ENCODE measurements at places on chromosomes 1 and 21.

DNA sequence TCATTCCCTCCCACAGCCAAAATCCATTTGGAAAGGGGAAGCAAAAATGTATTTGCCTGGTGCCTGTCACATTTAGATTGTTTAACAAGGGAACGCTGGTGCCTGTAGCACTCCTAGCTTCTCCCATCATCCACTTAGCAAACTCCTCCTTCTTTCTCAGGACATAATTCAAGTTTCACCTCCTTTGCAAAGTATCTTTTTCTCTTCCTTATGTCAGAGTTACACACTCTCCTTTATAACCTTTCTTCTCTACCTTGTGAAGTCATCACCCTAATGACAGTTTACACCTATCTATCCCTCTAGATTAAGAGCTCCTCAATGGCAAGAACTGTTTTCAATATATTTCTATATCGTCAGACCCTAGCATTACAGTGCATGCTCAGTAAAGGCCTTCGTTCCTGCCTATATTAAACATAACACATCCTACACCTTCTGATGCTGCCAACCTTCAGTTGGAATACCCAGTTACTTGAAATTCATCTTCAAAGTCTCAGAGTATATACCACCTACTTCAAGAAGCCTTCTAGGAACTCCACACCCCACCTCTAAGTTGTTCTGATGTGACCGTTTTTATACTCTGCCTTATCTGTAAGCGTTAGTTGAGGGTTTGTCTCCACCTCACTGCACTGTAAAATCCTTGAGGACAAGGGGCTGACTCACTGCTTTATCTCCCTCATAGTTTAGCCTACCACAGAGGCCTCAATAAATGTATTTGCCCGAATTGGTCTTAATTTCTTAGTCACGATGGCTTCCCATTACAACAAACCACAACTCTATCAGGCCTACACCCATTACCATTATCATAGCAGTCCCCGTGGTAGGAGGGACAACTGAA lies 1.0 kb upstream of the EPS15 start:
- H3K4me3 ChIP-seq = no peak overlapping the region
- no peaks in the 10 kb centered on the region for H3K27me3 ChIP-seq
- no peak for DNase-seq
- peaks cover 21% of the 10 kb centered on the region for H3K4me1 ChIP-seq
- no peak overlapping the region for H3K27ac ChIP-seq
- H3K36me3 ChIP-seq = no peaks in the 10 kb centered on the region

GRCh38 chr1:40218333-40218732 lies 29.4 kb upstream of the TMCO2 start:
- no peak overlapping the region for H3K4me3 ChIP-seq
- H3K4me1 ChIP-seq = no peaks in the 10 kb centered on the region
- H3K36me3 ChIP-seq = no peaks in the 10 kb centered on the region
- H3K27me3 ChIP-seq = no peaks in the 10 kb centered on the region
- no peak for DNase-seq
- H3K27ac ChIP-seq = no peak overlapping the region

DNA sequence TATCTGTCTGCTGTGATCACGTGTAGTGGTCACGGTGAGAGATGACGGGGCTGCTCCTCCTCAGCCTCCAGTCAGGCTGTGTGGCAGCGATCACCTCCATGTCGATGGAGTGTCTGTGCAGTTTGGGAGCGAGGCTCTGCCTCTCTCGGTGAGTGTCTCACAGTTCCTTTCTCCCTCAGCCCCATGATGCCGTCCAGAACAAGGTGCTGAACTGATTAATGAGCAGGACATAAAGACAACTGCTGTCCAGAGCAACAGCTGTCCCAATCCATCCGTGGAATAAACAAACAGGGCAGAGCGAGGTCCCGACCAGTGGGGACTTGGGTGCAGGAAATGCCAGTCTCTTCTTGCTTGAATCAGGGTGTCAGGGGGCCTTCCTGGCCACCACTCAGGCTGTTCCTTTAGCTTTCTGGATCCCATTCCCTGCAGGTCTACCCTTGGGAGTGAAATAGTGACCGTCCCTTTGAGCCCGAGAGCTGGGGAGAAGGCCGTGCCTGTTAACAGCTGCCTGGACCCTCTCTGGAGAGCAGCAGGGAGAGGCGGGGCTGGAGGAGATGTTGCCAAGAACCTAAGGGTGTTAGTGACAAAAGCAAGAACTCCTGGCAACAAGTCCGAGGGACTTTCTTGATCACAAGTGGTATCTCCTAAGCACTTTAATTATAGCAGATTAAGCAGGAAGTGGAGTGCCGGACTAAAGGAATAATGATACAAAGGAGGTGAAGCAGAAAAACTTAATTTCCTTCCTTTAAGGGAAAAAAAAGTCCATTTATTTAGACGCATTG lies 443.9 kb downstream of the KIF26B start:
- H3K36me3 ChIP-seq = no peaks in the 10 kb centered on the region
- H3K4me1 ChIP-seq = no peaks in the 10 kb centered on the region
- H3K27me3 ChIP-seq = no peaks in the 10 kb centered on the region
- no peak overlapping the region for H3K4me3 ChIP-seq
- no peak overlapping the region for H3K27ac ChIP-seq

- H3K36me3 ChIP-seq = no peaks in the 10 kb centered on the region
- DNase-seq = no peak
- H3K4me3 ChIP-seq = no peak overlapping the region
- no peak overlapping the region for H3K27ac ChIP-seq
- H3K27me3 ChIP-seq = no peaks in the 10 kb centered on the region
These were observed 8.8 kb downstream of the LRRC38 start for GRCh38 chr1:13505020-13505419.

GRCh38 chr1:60936591-60937342 lies 145.6 kb upstream of the NFIA start:
- no peak overlapping the region for H3K4me3 ChIP-seq
- no peaks in the 10 kb centered on the region for H3K36me3 ChIP-seq
- H3K27me3 ChIP-seq = no peaks in the 10 kb centered on the region
- no peak for DNase-seq

GRCh38 chr1:8213676-8214075 lies 104.2 kb upstream of the SLC45A1 start:
- H3K27ac ChIP-seq = no peak overlapping the region
- H3K27me3 ChIP-seq = no peaks in the 10 kb centered on the region
- no peak overlapping the region for H3K4me3 ChIP-seq

DNA sequence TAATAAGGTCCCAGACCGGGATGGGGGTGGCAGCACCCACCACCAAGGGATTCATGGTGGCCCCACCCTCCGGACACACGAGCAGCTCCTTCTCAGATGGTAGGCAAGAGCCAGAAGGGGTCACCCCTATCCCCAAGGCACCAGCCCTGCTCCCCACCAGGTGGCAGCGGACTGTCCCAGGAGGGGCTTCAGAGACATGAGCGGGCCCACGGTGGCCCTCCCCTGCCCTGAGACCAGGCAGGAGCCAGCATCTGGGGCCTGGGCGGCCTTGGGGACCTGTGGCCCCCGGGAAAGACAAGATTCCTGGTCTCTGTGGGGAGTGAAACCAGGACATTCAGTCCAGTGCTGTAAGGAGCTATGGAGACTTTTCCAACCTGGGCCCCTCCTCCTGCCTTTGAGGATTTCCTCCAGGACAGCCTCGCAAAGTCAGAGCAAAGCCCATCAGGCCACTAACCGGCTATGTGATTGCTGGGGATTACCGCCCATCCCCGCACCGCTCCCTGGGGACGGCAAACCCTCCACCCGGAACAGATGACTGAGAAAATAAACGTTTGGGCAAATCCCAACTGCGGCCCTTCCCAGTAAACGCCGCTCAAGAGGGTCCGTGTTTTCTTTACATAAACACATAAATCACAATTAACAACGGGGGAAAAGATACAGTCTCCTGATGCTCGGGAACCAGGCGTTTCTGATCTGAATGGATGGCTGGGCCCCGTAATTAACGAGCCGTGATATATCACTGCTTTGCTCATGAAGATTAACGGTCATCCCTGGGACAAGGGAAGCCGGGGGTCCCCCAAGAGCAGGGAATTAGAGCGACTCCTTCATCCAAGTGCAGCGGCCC lies 50.9 kb upstream of the ARHGEF16 start:
- no peaks in the 10 kb centered on the region for H3K27me3 ChIP-seq
- no peak overlapping the region for H3K27ac ChIP-seq
- H3K4me1 ChIP-seq = peaks cover 16% of the 10 kb centered on the region
- H3K4me3 ChIP-seq = no peak overlapping the region
- no peaks in the 10 kb centered on the region for H3K36me3 ChIP-seq

DNA sequence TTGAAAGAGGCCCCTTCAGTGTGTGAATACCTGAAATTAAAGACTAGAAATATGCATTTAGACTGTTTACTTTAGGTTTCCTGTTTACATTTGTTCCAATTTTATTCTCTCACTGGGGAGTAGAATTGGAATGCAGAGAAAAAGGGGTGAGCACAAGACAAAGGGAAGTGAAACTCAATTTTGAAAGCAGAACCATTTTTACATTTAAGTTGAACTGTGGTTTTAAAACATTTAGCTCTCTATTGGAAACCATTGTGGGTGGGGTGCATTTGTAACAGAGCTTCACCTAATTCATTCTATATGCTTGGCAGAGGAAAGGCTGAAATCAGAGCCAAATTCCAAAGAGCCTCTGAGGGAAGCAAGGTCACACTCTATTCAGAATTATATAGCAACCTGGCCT lies 235.3 kb upstream of the C1orf105 start:
- no peak overlapping the region for H3K27ac ChIP-seq
- H3K27me3 ChIP-seq = no peaks in the 10 kb centered on the region
- H3K4me1 ChIP-seq = no peaks in the 10 kb centered on the region
- H3K36me3 ChIP-seq = no peaks in the 10 kb centered on the region

DNA sequence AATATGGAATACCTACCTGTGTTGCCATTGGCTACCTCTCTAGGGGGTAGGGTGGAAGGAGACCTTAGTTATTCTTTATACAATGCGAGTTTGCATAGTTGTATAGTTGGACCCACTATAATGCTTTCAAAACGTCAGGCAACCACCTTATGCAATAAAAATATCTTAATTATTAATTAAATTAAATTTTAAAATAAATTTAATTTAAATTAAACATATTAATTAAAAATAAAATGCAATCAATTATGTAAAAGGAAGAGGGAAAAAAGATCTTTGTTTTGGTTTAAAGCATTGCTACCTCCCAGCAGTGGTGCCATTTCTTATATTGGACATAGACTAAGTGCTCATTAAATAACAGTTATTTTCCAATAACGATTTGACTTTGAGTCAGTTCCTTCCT lies 22.3 kb downstream of the GPA33 start:
- no peaks in the 10 kb centered on the region for H3K27me3 ChIP-seq
- H3K4me1 ChIP-seq = no peaks in the 10 kb centered on the region
- H3K4me3 ChIP-seq = no peak overlapping the region
- no peak for DNase-seq
- no peaks in the 10 kb centered on the region for H3K36me3 ChIP-seq

- H3K4me1 ChIP-seq = no peaks in the 10 kb centered on the region
- no peaks in the 10 kb centered on the region for H3K36me3 ChIP-seq
- no peak for DNase-seq
- H3K4me3 ChIP-seq = no peak overlapping the region
These were observed 195.4 kb upstream of the IVNS1ABP start for GRCh38 chr1:185512442-185512841.

DNA sequence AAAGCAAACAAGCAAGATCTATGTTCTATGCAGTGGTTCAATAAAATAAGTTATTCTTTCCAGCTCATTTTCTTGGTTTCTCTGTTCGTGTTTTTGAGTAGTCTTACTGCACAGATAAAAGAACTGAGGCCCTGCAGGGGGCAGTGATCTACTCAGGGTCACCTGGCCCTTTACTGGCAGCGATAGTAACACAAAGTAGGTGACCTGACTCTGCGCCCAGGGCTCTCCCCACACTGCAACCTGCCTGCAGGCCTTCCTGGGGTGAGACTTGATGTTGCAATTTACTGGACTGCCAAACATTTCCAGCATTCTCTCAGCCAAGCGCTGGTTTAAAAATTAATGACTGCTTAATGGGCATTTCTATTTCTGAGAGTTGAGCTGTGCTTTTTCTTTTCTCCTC lies 110.3 kb downstream of the HUNK start:
- no peaks in the 10 kb centered on the region for H3K36me3 ChIP-seq
- no peaks in the 10 kb centered on the region for H3K27me3 ChIP-seq
- H3K4me3 ChIP-seq = no peak overlapping the region
- no peak overlapping the region for H3K27ac ChIP-seq
